K562 (cell line): ENCODE measurements at places on chromosomes 2 and 18. TPM values are rescaled to one million over a fixed set of nuclear protein-coding genes. Genes with fewer than 3 reads are reported as not detected.

SOS1 gene
- total RNA-seq = 23.1 and 23.8 TPM in 2 replicates

FN1 gene
- 18.2 and 19.1 TPM in 2 replicates for total RNA-seq

ANKRD23 gene
- total RNA-seq = 2.8 and 4.1 TPM in 2 replicates

- DNase-seq = no peak
These were observed 141.2 kb downstream of the IKZF2 start for GRCh38 chr2:213010106-213010779.

DNA sequence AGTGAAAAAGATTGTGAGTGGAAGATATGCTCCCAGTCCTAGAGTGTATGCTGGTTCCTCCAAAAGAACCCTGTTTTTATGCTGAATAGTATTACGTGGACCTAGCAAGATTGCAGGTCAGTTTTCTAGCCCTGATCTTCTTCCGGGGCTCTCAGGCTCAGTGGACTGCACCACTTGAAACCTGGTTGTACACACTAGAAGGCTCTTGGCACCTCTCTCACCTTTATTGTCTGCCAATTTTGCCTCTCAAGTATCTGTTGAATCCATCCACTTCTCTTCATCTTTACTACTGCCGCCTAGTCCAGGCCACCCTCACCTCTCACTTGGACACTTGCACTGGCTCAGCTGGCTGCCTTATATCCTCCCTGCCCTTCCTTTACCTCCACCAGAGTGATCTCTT is 16.8 kb downstream of the TTC39C start:
- no peak for DNase-seq

GRCh38 chr18:72727038-72727655 is 140.6 kb downstream of the NETO1 start:
- DNase-seq = no peak

GRCh38 chr18:9474108-9474982 is 968 bp upstream of the RALBP1 start:
- DNase-seq = no peak

DNA sequence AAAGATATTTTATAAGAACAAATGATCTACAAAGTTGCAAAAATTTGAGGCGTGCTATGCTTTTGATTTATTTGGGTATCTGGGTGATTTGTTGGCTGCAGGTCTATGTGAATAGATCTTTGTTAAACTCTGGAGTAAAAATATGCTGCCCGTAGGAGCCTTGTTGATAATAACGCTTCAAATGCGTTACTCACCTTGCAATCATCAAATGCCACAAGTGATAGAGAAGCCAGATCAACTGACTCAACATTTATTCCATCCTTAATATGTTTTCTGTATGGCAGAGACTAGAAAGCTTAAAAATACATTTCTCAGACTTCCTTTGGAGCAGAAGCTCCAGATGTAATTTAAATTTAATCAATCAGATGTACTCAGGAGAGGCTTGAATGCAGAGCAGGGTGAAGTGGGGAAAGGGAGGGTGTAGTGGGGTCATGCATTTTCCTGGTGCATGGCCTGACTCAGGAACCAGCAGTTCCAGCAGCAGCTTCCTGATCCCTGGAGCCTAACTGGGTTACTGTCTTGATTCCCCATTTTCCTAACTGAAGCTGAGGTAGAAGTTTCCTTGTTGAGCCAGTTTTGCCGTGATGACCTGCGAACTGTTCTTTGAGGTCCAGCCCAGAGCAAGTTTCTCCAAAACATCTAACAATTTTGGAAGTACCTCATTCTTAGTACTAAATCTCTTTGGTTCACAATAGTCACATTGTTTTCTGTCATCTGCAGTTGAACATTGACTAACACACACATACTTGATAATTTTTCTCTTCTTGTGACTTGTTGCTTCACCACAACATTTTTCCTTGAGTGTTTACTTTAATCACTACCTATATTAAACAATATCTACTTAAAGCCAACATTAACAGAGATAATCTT is 284.7 kb upstream of the CWC22 start:
- no peak for DNase-seq

- DNase-seq = no peak
These were observed 150.4 kb downstream of the PIK3C3 start for GRCh38 chr18:42105394-42105793.

GRCh38 chr2:101610750-101611315 is 86.7 kb upstream of the MAP4K4 start:
- DNase-seq = no peak

- DNase-seq = no peak
These were observed 64.7 kb upstream of the TLK1 start for GRCh38 chr2:171225302-171225980.

GRCh38 chr18:13611601-13612195 is 114.7 kb downstream of the FAM210A start:
- no peak for DNase-seq

GRCh38 chr18:26322890-26323653 is 96.8 kb downstream of the TAF4B start:
- no peak for DNase-seq
